ENCODE measurements at places on chromosomes 1 and 21. TPM values are rescaled to one million over a fixed set of nuclear protein-coding genes. Genes with fewer than 3 reads are reported as not detected.

GRCh38 chr1:184595596-184595995, 159.1 kb downstream of the EDEM3 start:
- DNase-seq: no peak

The PRELP gene
- polyA plus RNA-seq: 232 TPM

- no peak for DNase-seq
Measured at GRCh38 chr1:36796733-36797132, 237.6 kb downstream of the GRIK3 start.

The FAM110D gene
- 7.4 TPM for polyA plus RNA-seq

- DNase-seq: no peak
Measured at GRCh38 chr1:248897412-248898337, 8.4 kb upstream of the PGBD2 start.

- DNase-seq: no peak
Measured at GRCh38 chr1:211082824-211083223, 51.1 kb downstream of the KCNH1 start.

DNA sequence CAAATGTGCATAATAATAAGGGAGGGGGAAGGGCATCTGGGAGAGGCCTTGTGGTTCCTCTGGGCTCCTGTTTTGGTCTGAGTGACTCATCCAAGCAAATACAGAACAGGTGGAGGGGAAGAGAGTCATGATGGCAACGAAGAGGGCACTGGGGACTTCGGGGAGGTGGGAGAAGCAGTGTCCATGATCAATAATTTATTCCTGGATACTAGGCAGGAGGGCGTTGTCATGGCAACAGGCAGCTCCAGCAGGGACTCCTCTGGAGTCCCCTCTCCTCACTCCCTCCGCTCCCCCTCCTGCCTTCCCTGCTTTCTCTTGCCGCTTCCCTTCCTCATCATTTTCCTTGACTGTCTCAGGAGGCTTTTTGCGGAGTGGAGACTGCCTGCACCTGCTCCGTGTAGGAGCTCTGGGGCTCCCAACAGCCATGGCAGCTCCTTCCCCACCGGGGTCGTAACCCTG, 12.3 kb upstream of the NFASC start:
- DNase-seq: no peak

- no peak for DNase-seq
Measured at GRCh38 chr1:222754366-222755139, 17.6 kb downstream of the FAM177B start.

The TMEM61 gene
- 7.0 TPM for polyA plus RNA-seq

- no peak for DNase-seq
Measured at GRCh38 chr1:241638909-241639622, 1.1 kb downstream of the CHML start.

DNA sequence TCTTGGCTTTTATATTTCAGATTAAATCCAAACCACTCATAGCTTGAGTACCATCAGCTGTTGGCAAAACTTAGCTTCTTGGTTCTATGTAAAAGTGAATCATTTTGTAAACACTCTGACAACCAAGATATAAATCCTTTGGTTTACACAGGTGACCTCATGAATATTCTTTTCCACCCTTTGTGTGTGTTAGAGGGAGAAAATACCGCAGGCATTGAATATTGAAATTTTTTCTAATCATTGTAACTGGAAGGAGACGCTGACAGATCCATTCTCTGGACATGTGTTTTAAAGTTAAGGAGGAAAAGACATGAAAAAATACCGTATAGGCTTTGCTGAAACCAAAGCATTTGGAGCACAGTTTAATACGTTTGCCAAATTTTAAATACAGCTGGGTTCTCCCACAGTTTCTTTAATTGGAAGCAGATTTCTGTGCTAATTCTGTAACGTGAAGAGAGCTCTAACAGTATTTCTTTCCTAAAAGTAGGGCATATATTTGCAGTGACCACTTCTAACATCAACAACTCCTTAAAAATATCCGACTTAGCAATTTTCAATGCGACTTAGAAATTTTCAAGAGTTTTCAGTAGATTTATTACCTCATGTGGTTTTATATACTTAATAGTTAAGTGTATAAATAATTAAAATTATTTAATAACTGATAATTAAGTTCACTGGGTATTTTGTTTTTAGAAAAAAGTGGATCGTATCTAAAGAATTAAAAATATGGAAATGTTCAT, 388.2 kb downstream of the USP25 start:
- DNase-seq: peak; percentile 77

The GPX7 gene
- polyA plus RNA-seq: 19.5 TPM

GRCh38 chr1:162904579-162904978, 43.6 kb upstream of the CCDC190 start:
- no peak for DNase-seq

DNA sequence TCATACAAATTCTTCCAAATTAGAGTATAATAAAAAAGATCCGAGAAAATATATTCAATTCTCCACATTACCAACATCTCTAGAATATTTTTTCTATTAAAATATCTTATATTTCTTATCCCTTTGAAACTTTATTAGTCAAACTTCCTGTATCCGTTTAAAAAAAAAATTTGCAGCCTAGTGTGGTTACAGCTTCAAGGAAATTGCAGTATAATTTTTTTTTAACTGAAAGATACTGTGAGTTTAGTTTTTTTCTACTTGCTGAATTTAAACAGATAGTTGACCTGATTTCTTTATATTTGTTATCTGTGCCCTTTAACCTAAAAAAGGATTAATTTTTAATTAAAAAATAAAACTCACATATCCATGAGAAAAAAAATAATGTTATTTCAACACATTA, 1.5 kb downstream of the RGS18 start:
- DNase-seq: no peak

The LAMC2 gene
- 2.5 TPM for polyA plus RNA-seq

DNA sequence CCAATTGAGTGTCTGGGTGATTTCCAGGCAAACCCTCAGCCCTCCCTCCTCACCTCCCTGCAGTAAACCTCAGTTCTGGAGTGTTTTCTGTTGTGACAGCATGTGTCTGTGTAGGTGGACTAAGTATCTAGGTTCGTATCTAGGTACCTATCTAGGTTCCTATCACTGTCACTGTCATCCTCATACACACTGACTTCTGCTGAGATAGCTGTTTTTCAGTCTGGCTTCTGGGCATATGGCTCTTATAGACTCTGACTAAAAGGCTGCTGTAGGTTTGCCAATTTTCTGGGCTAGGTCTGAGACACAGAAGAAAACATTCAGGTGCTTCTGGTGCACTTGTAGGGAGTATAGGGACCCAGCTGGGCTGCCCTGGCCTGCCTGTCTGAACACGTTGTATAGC, 8.1 kb upstream of the TRIM67 start:
- no peak for DNase-seq

- DNase-seq: no peak
Measured at GRCh38 chr1:204376919-204377799, 17.4 kb upstream of the PLEKHA6 start.

The CHRNB2 gene
- 0.33 TPM for polyA plus RNA-seq

DNA sequence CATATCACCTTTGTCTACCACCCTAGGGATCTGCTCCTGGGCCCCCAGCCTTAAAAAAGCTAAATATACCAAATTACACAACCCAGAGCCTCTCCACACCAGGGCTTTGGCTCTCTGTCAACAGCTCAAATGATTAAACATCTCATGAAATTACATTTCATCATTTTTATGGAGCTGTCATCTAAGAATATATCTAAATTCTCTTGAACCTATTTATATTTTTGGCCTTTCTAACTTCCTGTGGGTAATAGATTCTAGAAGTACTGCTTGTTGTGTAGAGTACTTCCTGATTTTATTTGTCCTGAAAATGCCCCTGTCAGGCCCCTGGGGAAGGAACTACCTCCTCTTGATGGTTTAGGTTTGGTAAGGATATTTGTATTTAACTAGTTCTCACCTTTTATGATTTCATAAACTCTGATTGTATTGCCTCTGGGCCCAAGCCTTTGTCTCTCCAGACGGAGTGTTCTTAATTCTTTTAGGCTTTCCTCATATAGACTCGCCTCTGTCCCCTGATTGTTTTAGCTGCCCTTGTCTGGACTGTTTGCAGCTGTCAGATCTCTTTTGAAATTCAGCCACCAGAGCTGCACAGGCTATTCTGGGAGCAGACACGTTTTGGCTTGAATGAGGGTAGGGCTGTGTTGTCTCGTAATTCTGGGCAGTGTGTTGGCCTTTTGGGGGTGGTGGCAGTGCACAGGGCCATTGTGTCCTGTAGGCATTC, 16.6 kb downstream of the MYOG start:
- DNase-seq: peak; percentile 60

- DNase-seq: no peak
Measured at GRCh38 chr1:80779275-80779674, 1021.5 kb upstream of the ADGRL2 start.

GRCh38 chr1:204207136-204207616, 6.6 kb downstream of the GOLT1A start:
- no peak for DNase-seq

The BATF3 gene
- 3.7 TPM for polyA plus RNA-seq

- DNase-seq: no peak
Measured at GRCh38 chr1:165960881-165961280, 133.5 kb downstream of the UCK2 start.

- DNase-seq: no peak
Measured at GRCh38 chr1:18294437-18295176, 186.1 kb upstream of the KLHDC7A start.

- DNase-seq: no peak
Measured at GRCh38 chr1:51425955-51426354, 93.1 kb downstream of the EPS15 start.

DNA sequence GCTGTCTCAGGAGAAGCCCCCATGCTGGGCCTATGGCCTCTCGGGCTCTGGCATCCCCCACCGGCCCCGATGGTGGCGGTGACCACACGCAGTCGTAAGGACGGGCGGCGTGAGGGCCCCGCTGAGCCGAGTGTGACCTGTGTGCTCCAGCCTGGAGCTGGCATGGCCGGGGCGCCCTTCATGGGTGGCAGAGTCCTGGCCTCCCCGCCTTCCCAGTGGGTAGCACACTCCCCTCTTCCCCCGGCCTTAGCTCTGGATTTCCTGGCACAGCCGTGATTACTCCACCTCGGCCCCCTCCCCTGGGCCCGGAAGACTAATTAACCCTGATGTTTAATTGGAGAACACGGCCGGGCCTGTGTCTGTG, 44.6 kb downstream of the SLX9 start:
- no peak for DNase-seq

- no peak for DNase-seq
Measured at GRCh38 chr1:109751531-109752260, 10.9 kb upstream of the GSTM3 start.

The ANGPTL3 gene
- polyA plus RNA-seq: 0.11 TPM

The ITLN2 gene
- polyA plus RNA-seq: 0.37 TPM

GRCh38 chr1:14345946-14346550, 252.4 kb upstream of the KAZN start:
- DNase-seq: no peak

GRCh38 chr1:217369271-217369981, 261.5 kb downstream of the GPATCH2 start:
- no peak for DNase-seq

DNA sequence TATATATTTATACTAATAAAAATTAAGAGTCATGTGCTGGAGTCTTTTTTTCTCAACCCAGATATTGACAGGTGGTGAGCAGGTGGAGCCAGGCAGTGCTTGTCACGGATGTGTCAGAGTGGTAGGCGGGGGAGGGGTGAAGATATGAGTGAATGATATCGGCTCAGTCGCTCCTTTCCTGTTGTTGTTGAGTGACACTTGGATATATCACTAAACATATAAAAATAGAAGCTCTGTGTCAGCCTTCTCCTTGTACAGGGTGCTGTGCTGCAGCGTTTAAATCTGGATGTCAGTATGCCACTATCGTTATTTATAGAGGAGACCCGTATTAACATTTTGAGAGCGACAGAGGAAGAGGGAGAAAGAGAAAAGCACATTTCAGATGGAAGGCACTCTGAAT, 339.6 kb downstream of the NUF2 start:
- DNase-seq: no peak

DNA sequence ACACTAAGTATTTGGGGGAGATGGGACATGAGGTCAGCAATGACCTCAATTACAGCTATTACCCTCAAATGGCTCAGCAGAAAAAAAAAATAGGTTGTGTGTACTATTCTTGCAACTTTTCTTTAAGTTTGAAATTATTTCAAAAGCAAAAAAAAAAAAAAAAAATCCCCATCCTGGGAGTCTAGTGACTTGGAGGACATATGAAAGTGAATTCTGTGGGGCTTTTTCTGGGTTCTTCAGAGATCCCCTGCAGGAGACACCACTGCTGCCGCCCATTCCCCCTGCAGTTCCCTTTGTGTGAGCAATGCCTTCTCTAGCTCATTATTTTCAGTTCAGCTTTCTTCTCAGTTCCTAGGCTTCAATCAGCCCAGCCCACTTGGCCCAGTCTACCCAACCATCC, 16.7 kb downstream of the HSD11B1 start:
- DNase-seq: no peak

DNA sequence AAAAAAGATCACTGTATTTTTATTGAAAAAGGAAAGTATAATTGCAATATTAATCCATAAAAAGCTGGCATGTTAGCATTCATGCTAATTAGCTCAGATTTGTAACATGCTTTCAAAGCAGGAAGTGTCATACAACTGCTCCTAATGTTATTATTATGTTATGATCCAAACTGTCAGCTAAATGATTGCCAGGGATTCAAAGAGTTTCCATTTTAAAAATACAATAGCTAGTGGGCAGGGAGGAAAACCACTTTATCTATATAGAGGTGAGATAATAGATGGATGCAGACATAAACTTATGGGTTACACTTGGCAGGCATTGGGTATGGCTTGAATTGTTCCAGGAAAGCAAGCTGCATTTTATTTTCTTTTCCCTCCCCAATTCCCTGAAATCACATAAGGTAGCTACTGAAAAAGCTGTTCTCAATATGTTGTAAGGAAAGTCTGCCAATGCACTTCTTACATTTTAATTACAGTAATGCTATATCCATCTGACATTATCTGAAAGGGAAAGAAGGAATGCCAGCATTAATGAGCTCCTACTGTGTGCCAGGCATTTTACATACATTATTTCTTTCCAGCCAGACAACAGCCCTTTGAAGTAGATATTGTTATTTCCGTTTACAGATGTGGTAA, 9.8 kb upstream of the MYSM1 start:
- no peak for DNase-seq

The SYCP1 gene
- polyA plus RNA-seq: not detected

- no peak for DNase-seq
Measured at GRCh38 chr1:58325866-58326265, 220.7 kb downstream of the OMA1 start.

DNA sequence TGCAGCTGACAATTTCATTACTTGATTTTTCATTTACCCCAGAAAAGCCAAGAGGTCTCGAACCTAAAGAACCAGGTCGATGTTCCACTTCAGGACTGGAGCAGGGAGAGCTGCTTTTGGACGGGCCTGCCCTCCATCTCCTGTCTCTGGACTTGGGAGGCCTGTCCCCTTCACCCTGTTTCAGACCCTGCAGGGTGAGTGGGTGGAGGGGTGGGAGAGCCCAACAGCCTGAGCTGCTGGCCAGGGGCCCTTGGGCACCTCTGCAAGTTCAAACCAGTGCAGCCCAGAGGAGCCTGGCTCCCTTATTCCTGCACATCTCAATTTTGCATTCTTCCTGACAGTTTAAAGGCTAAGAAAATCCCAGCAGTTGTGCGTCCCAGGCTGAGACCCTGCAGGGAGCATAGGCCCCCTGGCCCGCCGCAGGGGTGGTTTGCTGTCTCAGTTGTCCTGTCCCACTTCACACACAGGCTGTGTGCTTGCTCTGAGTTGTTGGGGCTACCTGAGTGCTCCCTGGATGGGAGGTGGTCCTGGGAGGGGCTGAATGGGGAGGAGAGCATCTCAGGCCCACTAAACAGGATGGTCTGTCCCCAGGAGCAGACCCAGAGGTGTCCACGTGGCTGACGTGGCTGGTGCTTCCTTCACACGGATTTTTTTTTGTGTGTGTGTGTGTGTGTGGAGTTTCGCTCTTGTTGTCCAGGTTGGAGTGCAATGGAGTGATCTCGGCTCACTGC, 443.7 kb downstream of the PTPRU start:
- no peak for DNase-seq

- no peak for DNase-seq
Measured at GRCh38 chr1:153750026-153750995, 22.5 kb downstream of the INTS3 start.
